Stimulated activated CD8-positive, alpha-beta memory T cell treated with anti-CD3 and anti-CD28 coated beads, Interleukin-7, amount 100 ng/mL, for 1 hour (primary cell): ENCODE measurements at places on chromosomes 5 and 9.
A peak's percentile ranks its signal among the peaks of the same experiment; 100 is the strongest.

GRCh38 chr9:82196622-82197441 is 208.3 kb downstream of the SPATA31D1 start:
- no peak for DNase-seq

- DNase-seq: no peak
Measured at GRCh38 chr9:36328798-36329411, 70.7 kb upstream of the GNE start.

- DNase-seq: no peak
Measured at GRCh38 chr5:140602147-140602546, 30.8 kb downstream of the CD14 start.

- DNase-seq: no peak
Measured at GRCh38 chr5:16815432-16815831, 120.7 kb downstream of the MYO10 start.

DNA sequence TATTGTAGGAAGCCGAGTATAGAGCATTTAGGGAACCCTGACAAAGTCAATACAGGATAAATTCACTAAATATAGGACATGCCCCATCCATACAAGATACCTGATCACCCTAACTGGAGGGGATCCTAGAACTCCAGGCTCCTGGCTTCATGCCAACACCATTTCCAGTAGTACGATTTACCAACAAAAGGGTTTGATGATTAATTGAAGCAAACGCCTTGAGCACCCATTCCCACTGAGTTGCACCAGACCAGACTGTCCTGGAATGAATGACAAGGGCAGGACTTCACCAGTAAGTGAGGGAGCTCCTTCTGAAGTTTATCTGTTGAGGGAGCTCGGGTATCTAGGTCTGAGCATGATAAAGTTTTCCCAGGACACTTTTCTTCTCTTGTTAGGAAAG is 327.2 kb upstream of the MSX2 start:
- no peak for DNase-seq

GRCh38 chr5:42995360-42995751 is 44.8 kb downstream of the ANXA2R start:
- DNase-seq: no peak

GRCh38 chr5:13985731-13986418 is 41.4 kb upstream of the DNAH5 start:
- no peak for DNase-seq

DNA sequence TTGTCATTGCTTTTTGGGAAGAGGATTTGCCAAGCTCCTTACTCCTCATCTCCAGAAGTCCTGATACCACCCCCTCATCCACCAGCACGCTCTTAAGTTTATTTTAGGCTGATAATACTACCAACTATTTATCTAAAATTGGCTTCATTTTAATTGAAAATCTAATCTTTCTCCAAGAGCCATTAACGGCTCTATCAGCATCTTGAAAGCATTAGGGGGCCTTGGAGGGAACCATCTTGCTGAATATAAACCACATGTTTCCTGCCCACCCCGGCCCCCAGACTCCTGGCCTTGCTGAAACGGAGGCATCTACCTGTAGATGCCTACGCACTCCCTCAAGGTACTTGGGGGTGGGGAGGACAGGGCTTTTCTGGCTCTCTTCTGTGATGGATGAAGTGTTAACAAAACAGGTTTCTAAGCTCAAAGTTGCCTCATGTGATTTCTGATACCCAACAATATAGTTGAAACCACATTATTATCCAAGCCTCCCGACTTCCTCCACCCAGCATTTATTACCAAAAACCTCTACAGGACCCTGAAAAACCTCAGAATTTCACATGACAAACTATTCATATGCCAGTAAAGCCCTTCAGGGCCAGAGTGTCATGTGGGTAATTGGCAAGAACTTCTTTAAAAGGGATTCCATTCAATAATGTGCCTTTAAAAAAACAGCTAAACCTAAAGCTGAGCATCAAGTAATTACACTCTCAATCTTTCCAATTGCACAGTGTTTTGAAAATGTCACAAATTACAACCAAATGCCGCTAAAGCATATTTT is 96.7 kb downstream of the SAXO1 start:
- DNase-seq: no peak

- DNase-seq: no peak
Measured at GRCh38 chr9:70044490-70045307, 1.1 kb downstream of the MAMDC2 start.

DNA sequence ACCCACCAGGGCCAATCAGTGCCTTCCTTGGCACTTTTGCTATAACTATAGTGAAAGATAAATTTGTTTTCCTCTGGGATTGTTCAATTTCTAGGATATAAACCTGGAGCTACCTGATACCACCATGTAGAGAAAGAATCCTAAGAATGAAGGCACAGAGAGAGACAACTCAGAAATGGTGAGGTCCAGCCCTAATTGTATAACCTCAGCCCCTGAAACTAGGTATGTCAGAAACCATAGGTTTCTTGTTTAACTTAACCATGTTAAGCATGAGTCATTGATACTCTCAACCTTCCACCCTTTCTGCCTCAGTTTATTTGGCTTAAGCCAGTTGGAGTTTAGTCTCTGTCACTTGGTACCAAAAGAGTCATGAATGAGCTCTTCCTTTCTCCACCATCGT is 4.6 kb upstream of the SPZ1 start:
- no peak for DNase-seq

GRCh38 chr9:95627802-95628201 is 111.0 kb upstream of the PTCH1 start:
- DNase-seq: no peak

- DNase-seq: no peak
Measured at GRCh38 chr5:90560771-90561170, 2.2 kb downstream of the ADGRV1 start.

- no peak for DNase-seq
Measured at GRCh38 chr5:109652096-109652495, 37.6 kb upstream of the MAN2A1 start.

DNA sequence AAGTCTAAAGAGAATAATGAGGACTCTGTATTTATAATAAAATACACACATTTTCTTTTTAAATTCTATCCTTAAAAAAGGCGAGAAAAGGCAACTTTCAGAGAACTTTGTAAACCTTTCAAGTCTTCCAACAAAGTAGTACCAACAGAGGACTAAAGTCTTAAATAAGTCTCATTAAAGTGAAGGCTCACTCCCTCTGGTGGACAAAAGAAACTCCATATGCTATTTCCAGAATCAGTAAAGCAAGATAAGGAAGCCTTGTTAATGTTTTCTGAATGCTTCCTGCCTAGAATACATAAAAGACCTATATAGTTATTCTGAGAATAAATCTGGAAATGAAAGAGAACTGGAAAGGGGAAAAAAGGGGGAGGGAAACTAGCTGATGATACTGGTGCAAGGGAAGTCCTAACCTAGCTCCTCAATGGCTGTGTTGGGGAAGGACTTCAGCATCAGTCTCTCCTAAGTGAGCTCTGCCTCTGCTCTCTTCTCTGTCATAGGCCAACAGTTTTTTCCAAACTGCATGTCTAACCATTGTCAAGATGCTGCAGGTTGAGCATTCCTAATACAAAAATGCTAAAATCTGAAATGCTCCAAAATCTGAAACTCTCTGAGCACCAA is 7.2 kb downstream of the HMGCS1 start:
- DNase-seq: no peak

GRCh38 chr9:136088481-136088938 is 6.6 kb downstream of the NACC2 start:
- DNase-seq: no peak

DNA sequence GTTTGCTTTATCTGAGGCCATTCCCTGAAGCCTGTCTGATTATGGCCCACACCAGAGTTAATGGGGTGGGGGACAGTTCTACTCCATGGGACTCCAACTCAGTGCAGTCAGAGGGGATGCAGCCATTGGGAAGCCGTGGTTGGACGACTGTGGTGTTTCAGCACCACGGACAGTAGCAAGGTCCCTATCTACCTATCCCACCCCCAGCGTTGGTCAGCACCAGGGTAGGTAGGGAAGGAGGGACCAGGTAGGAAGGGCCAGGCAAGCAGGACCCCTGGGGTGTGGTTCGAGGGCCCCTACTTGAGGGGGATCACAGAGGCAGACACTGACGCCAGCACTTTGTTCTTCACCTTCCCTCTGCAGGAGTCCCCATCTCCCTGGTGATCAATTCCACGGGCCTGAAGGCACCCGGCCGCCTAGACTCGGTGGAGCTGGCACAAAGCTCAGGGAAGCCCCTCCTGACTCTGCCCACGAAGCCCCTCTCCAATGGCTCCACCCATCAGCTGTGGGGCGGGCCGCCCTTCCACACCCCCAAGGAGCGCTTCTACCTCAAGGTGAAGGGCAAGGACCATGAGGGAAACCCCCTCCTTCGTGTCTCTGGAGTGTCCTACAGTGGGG is 33.2 kb downstream of the HMCN2 start:
- DNase-seq: no peak

GRCh38 chr5:112329419-112330090 is 89.5 kb downstream of the EPB41L4A start:
- DNase-seq: no peak

- DNase-seq: no peak
Measured at GRCh38 chr9:18238752-18239447, 235.1 kb upstream of the ADAMTSL1 start.

- DNase-seq: no peak
Measured at GRCh38 chr5:79346420-79346824, 110.5 kb downstream of the JMY start.

- DNase-seq: no peak
Measured at GRCh38 chr9:19946441-19947109, 157.7 kb upstream of the SLC24A2 start.

- DNase-seq: no peak
Measured at GRCh38 chr9:23850242-23850689, 24.2 kb upstream of the ELAVL2 start.

- no peak for DNase-seq
Measured at GRCh38 chr5:54573812-54574489, 56.4 kb downstream of the SNX18 start.

DNA sequence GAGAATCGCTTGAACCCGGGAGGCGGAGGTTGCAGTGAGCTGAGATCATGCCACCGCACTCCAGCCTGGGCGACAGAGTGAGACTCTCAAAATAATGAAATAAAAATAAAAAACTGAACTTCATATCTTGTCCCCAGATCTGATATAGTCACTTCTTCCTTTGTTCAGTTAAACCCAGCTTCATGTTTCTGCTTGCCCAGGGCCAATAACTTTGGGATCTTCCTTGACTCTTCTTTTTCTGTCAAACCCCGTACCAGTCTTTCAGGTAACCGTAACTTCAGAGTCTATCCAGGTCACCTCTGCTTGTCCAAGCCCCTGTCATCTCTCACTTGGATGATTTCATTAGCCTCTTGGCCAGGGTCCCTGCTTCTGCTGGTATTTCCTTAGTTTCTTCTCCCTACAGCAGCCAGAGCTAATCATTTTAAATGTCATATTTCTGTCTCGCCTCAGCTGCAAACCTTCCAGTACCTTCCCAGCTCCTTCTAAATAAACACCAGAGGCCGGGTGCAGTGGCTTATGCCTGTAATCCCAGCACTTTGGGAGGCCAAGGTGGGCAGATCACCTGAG is 19.7 kb upstream of the ABL1 start:
- DNase-seq: no peak

- no peak for DNase-seq
Measured at GRCh38 chr9:118618084-118618483, 751.2 kb downstream of the BRINP1 start.

DNA sequence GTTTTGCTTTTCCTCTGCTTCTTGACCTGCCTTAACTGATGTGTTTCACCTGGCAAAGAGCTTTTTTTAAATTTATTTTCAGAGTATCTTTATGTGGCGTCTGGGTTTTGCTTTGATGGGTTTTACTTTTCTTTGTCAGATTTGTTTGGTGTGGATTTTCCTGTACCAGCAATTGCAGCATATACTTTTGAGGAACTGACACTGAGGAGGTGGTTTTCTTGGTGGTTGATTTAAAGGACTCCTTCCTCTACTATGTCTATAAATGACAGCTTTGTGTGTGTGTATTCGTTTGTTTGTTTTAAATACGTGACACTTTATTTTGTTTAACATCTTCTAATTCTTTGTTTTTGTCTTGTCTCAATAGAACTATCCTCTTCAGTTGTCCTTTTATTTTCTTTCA is 1071.9 kb upstream of the ARRDC3 start:
- no peak for DNase-seq

DNA sequence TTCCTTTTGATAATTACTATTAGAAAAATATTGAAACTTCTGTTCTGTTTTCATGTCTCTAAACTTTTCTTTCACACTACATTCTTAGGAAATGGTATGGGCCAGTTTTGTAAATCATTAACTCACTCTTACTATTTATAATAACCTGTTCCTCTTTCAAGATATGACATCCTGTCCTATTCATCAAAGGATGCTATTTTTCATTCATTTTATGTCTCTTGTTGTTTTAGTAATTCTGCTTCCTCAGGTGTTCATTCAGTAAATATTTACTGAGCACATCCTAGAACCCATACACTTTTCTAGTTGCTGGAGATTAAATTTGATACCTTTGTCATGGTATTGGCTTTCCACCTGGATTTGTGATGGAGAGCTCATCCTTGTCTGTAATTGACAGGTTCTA is 58.0 kb downstream of the GDA start:
- no peak for DNase-seq

GRCh38 chr9:1962588-1963106 is 52.5 kb upstream of the SMARCA2 start:
- no peak for DNase-seq

DNA sequence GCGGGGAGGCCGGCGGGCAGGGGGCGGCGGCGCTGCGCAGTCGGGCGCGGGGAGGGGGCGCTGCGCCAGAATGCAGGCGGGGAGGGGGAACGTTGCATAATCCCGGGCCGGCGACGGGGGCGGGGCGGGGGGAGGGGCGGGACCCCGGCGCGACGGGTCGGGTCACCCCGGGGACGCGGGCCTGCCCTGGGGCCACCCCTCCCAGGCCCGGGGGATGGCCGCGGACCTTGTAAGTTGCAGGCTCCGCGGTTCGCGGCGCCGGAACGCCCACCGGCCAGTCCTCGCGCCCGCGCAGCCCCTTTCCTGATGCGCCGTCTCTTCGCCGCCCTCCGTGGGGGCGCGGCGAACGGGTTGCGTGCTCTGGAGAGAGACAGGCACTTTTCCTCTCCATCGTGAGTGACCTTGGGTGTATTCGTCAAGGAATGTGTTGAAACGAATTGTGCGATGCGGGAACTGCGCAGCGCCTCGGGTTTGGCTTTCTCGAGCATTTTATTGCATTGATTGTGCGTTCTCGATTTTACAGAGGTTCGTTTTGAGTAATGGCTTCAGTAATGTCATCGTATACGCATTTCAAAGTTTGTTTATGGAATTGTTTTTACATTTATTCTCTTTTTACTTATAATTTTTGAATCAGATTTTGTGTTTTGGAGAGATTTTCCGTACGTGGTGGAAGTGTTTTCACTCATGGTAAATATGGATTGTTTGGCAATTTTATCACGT is 802 bp downstream of the SPIN1 start:
- DNase-seq: peak; percentile 1

- DNase-seq: no peak
Measured at GRCh38 chr5:40428126-40428525, 251.6 kb upstream of the PTGER4 start.

DNA sequence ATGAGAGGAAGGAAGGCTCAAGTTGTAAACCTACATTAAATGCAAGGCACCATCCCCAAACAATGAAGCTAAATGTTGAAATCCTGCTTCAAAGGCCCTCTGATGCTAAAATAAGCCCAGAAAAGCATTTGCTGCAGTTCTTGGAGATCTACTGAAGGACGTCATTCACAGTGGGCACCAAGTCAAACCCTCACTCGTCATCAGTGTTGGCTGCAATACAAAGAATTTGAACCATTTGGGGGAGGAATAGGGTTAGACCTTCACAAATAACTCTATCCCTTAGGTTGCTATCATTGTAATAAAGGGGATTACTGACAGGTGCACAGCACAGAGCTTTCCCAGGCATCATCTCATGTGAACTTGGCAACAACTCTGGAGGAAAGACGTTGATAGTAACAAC is 9.3 kb upstream of the MEGF9 start:
- DNase-seq: no peak

- no peak for DNase-seq
Measured at GRCh38 chr9:69223605-69224004, 49.5 kb downstream of the TJP2 start.
